ENCODE measurements at places on chromosomes 13 and 19.

GRCh38 chr13:101025519-101025918 is 350.9 kb upstream of the TMTC4 start:
- DNase-seq = no peak

GRCh38 chr19:55091126-55091910 is 15.6 kb downstream of the EPS8L1 start:
- no peak for DNase-seq

DNA sequence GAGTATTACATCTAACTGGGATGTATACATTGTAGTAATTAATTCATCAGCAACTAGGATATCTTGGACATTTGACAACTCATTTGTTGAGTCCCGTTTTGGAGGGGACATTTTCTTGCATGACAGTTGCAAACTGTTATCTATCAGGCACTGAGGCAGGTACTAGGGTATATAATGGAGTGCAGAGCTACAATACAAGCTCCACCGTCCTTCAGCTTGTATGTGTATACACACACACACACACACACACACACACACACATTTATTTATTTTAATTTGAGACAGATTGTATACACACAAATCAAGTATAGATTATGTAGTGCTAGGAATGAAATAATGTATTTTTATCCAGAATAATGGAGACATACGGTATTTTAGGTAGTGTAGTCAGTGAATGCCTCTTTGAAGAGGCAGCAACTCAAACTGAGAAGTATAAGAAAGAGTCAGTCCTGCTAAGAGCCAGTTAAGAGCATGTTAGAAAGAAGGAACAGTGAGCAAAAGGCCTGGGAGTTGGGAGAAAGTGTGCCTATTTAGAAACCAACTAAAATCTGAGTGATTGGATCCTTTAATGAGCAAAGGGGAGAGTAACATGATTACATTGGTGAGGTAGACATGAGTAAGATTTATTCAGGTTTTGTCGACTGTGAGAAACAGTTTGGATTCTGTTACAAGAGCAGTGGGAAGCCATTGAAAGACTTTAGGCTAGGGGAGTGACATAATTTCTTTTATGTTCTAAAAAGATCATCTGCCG is 74.5 kb downstream of the NBEA start:
- no peak for DNase-seq

- DNase-seq = no peak
Measured at GRCh38 chr13:23671377-23671776, 101.2 kb downstream of the TNFRSF19 start.

DNA sequence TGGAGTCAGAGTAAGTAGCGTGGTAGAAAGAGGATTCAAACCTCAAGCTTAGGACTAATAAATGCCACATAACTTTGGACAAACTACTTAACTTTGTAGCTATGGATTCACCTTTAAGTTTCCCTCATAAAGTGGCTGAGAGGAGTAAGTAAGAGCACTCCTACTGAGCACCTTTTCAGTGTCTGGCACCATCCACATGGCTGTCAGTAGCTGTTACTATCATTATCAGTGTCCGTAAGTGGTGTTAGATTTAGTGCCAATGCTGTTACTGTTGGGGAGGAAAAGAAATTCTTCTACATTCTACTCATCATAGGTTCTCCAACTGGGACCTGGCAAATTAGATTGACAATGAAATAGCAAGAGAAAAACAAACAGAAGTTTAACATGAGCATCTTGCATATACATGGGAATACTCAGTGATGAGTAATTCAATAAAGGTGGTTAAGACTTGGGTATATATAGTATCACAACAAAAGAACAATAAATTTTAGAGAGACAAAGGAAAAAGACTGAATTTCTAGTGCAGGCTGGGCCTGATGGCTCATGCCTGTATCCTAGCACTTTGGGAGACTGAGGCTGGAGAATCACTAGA is 165.6 kb upstream of the NBEA start:
- no peak for DNase-seq

DNA sequence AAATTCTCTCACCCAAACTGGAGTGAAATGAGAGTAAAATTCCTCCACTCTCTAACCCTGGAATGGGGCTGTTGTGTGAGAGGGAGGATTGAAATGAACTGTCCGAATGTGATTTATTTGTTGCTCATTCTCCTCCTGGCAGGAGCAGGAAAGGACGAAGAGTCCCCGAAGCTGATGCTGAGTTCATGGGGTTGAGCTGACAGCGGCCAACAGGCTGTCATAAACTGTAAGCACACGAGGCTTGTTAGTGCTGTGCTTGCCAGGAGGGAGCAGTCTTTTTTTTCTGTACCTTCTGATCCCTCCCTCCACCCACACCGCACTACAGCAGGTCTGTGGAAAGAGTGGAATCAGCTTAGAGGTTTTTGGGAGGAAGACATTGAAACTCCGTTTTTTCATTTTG is 33.1 kb upstream of the ZNF331 start:
- no peak for DNase-seq
